ENCODE measurements at places on chromosomes 13 and 19.
A peak's percentile ranks its signal among the peaks of the same experiment; 100 is the strongest.

DNA sequence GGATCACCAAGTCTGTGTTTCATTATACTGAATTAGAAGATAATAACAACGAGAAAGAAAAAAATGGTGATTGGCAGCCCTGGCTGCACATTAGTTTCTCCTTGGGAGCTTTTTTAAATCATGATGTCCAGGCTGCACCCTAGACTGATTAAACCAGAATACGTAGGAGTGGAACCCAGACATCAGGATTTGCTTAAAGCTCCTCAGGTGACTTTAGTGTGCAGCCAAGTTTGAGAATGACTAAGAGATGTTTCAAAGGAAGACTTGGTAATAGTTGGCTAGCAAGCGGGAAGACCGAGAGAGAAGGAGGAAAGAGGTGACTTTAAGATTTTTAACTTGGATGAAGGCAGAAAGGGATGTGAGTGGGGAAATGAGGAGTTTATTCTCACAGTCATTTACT is 71.4 kb upstream of the SERP2 start:
- DNase-seq: no peak

- DNase-seq: no peak
Measured at GRCh38 chr13:91031508-91031907, 316.0 kb upstream of the MIR17HG start.

- DNase-seq: peak; percentile 48
Measured at GRCh38 chr19:3284759-3285646, 60.5 kb downstream of the CELF5 start.

DNA sequence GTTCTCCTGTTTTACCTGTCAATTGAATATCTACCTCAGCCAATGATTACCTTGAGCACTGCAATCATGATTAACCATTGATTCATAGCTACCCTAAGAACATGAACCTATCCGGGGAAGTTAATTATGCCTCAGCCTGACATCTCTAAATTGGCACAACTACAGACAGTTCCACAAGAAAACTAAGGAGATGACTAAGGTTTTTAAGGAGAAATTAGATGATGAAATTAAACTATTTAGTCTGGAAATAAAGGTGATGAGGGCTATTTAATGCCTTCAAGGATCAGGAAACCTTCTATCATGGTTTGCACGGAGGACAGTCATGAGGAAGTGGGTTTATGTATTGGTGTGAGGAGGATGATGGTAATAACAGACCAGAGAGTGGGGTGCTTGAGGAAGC is 203.4 kb downstream of the COL4A1 start:
- no peak for DNase-seq

DNA sequence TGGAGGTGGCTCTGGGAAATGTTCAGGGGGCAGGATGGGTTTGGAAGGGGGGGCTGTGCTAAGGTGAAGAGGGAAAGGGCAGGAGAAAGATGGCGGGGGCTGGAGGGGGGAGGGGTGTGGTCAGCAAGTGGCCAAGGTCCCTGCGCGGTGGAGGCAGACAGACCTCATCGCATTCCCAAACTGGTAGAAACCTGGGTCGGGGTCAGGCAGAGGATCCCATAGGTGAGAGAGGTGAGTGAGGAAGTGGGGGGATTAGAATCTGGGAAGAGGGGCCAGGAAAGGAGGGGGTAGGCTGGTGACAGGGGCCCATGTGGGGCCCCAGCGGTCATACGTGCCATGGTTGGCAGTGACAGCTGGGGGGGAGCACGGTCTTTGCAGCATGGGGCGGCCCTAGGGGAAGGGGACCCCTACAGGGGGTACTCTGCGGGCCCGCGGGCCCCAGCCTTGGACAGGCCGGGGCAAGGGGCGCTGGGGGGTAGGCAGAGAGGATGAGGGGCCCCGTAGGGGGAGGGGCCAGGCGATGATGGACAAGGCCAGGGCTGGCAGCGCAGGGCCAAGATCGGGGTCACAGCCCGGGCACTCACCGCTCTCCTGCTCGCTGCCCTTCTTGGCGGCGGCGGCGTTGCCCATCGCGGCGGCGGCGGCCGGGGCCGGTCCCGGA is 514 bp downstream of the PRKACA start:
- DNase-seq: no peak

GRCh38 chr13:42707586-42707985 is 73.8 kb upstream of the FAM216B start:
- no peak for DNase-seq

DNA sequence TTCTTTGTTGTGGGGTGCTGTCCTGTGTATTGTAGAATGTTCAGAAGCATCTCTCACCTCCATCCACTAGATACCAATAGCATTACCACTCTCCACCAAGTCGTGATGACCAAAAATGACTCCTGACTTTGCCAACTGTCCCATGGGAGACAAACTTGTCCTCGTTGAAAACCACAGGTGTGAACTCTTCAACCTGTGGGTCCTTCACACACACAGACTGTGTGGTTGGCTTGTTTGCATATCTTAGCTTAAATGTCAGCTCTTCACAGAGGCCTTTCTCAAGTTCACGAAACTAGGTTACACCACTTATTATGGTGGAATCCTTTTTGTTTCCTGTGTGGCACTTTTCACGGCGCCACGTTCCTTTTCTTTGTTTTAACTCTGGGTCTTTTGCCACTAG is 6.8 kb downstream of the GPC5 start:
- DNase-seq: no peak

GRCh38 chr19:12880551-12881171 is 588 bp downstream of the DNASE2 start:
- DNase-seq: peak; percentile 37

- DNase-seq: no peak
Measured at GRCh38 chr19:55275851-55276719, 3.8 kb downstream of the HSPBP1 start.

DNA sequence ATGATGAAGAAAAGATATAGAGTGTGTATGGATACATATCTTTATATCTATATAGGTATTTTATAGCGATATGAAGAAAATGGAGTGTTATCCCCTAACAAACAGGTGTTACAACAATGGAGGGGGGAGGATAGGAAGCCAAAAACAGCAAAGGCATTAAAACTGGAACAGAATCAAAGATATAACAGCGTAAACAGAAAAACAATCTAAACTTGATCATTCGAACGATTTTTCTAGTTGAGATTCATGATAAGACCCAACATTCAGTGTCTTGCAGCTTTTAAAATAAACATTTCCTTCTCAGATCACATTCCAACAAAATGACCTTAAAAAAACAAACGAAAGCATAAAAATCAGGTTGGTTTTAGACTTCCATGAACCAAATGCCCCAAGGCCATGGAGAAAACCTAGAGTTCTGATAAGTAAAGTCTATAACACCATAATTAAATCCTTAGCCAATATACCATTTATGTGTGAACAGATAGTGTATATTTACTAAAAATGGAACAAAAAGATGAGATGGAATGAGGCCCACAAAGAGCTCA is 55.7 kb downstream of the CAB39L start:
- DNase-seq: no peak

DNA sequence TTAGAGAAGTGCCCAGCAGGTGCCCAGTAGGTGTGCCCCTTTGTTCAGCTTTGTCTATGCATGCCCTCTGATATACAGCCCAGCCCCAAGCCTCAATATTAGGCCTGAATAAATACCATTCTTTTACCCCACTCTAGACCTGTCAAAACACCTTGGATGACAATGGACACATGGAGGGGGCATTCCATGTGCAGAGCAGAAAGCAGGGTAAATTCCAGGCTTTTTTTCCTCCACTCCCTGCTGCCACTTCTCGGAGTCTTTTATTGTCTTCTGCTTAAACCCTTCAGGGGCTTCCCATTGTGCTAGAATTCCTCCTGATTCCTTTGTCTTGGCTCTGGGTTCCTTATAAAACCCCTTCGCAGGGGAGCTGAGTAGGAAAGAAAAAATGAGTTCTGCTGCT is 5.8 kb upstream of the FRY start:
- no peak for DNase-seq

- DNase-seq: no peak
Measured at GRCh38 chr13:102401265-102401664, 583 bp downstream of the FGF14 start.

DNA sequence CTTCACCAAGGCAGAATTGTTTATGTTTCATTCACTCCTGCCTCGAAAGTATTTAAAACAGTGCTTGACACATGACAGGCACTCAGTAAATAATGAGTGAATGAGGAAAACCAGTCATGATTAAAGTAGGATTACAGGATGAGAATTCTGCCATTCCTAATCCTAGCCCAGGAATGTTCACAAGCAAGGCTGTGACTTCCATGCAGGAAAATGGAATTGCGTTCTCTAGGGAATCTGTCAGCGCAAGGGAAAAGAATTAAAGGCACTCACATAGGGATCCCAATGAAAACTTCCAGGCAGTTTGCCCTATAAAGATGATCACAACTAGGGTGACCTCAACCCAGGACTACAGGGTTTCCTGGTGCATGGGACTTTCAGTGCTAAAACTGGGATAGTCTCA is 143.4 kb downstream of the CYSLTR2 start:
- DNase-seq: no peak

DNA sequence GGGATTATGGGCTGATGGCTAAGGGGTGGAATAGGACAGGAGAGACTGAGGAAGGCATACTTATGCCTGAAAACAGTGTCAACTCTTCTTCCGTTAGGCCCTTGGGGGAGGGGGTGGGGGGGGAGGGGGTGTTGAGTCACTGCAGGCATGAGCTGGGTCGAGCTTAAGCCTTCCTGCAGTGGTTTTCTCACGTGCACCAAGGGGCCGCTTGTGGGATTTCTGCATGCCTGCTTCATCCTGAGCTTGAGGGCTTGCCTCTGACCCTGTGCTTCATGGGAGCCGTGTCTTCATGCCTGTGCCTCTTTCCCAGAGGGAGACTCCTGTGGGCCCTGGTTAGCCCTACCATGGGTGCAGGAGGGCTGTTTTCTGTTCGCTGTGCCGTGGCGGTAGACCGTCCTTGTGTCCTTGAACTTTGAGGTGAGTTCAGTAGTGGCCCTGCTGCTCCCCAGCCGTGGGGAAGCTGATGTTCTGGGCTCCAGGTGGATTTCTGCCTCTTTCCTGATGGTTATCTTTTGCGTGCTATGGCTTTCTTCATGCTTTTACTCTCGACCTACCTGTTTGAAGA is 186.1 kb downstream of the PCCA start:
- DNase-seq: no peak

- no peak for DNase-seq
Measured at GRCh38 chr19:18229474-18229873, 3.2 kb upstream of the PDE4C start.

DNA sequence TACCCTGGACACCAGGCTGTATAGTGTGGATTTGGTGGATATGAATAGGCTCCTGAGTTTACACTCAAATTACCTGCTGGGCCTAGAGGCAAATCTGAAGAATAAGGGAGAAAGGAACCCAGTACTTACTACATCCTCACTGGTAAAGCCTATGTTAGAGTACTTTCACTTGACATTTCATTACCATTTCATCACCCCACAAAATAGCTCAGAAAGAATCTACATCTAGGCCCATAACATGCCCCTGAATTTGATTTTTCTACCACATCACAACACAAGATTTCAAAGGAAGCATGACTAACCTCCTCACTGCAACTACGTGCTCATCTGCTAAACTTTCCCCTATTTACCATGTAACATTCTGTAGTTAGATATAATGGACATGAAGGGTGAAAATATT is 43.3 kb downstream of the VWA8 start:
- DNase-seq: no peak

DNA sequence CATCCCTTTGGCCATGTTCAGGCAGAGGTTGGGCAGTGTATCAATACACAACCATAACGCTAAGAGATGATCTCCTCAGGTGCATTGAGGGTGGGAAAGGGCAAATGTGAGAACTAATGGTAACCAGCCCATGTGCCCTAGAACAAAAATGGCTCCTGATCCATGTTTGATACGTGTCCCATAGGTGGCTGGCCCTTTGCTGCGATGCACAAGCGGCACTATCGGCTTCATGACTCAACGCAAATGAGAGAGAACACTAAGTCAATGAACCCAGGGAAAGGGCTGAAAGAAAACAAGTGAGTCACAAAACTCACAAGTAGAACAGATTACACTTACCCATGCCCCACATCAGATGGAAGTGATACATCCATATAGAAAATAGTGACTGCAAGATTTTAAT is 201.7 kb downstream of the ABCC4 start:
- DNase-seq: no peak

DNA sequence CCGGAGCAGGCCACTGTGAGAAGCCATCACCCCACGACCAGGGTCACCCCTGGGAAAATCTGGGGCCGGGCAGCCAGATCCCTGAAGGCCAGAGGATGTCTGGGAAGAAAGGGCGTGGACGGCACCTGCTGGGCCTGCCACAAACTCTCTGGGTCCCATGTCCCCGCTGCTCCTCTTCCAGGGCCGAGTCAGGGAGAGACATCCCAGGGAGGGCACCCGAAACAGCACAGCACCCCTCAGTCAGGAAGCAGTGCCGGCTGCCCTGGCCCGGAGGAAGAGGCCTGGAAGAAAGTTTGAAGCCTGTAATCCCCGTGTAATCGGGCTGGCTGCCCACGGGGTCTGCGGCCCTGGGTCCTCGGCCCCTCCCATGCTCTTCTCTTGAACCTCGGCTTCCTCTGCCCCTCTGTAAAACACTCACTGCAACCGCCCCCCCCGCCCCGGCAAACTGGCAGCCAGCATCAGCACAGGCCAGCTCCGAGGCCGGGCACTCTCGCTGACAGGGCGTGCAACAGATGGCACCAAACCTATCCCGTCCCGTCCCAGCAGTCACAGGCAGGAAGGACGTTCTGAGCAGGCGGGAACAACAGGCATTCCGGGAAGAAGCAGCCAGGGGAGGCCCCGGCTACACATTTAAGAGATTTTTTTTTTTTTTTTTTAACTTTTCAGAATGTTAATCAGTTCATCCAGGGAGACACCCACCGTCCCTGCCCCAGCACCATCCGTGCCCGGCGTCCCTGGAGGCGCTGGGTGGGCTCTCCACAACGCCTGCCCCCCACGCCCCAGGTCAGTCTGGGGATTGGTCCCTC is 1.5 kb downstream of the SBNO2 start:
- peak; percentile 41 for DNase-seq

DNA sequence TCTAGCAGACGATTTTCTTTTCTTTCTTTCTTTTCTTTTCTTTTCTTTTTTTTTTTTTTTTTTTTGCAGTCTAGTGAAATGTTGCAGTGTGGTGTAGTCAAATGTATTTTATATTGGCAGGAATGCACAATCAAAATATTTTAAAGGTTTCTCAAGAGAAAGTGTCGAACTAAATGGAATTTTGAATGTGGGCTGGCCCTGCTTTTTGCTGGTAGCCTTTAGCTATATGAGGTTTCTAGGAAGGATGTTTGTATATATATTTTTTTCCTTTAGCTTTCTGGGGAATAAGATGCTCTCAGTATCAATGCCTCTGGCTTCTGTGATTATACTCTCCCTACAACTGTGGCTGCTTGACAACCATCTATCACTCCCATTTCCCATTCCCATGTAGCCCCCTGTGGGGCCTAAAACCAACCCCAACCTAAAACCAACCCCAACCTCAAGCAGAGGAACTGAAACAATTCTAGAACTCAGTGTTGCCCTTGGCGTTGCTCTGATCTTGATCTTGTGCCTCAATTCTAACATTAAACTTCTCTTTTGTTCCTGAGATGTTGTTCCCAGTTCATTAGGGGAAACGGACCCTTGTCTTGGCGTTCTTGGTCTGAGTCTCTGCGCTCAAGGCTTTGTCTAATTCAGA is 27.1 kb downstream of the CYSLTR2 start:
- no peak for DNase-seq

All from endothelial cell (in vitro differentiated cells).